ENCODE measurements at places on chromosomes 11 and 22.
A peak's percentile ranks its signal among the peaks of the same experiment; 100 is the strongest.

- DNase-seq, result no peak
Observed at GRCh38 chr11:94958121-94958696, 15.1 kb downstream of the CWC15 start.

DNA sequence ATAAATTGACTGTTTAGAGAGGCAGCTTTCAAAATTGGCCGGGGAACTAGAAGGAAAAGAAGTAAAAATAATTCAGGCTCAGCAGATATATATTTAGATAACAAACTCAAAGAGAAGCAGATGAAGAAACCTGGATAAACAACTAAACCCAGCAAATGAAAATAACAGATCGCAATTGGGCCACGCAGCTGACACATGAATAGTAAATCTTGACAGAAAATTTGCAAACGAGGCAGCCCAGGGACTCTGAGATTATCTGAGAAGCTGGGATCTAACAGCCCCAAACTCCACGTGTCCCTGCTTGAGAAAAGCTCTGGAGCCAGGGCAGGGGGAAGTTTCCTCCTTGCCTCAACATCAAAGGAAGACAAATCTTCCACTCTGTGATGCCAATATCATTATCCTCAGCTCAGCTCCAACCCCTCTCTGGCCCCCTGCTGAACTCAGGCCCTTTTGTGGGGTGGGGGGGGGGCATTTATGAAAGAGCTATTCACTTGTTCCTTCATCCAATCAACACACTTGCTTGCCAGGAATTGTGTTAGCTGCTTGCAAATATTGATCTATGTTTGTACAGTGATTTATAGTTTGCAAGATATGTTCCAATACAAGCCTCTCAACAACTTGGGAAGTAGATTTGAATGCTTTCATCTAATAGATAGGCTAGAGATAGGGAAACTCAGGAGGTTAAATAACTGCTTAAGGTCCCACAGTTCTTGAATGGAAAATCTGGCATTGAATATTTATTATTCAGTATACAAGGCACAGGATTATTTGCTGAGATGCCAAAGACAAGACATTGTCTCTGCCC, 72.5 kb upstream of the C11orf87 start:
- no peak for DNase-seq

DNA sequence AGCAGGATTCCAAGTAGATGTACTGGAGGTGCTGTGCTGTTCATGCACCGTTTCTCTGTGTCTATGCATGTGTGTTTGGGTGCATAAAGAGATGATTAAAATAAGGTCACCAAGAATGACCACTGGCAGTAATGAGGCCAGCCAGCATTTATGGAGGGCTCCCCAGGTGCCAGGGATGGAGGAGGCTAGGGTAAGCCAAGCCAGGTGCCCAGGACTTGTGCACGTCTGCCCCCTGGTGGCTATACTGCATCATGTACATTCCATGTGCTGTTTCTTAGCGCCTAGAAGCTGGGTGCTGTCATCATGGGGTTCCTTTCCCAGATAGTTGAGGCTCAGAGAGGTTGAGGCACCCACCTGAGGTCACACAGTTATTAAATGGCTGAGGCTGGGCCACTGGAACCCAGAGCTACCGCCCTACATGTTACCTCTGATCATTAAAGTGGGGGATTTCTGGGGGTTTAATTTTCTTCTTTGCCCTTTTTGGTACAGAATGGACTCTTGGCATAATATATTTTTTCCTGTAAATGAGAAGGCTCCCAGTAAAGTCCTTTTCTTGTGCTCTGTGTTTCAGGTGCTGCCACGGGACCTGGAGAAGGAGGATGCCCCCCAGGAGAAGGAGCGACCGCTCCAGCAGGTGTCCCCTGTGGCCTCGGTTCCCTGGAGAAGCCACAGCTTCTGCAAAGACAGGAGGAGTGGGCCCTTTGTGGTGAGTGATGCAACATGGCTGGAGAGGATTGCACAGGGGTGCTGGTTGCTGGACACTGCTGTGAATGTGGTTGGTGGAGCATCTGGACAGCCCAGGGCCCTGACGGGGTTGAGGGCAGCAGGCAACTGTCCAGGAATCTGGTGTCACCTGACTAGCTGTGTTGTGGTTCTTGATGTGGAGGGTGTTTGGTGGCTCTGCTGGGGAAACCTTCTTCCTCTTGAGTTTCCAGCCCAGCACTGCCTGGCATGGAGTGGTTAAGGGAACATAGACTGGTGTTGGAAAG, 96.4 kb downstream of the KIAA1671 start:
- peak; percentile 15 for DNase-seq

DNA sequence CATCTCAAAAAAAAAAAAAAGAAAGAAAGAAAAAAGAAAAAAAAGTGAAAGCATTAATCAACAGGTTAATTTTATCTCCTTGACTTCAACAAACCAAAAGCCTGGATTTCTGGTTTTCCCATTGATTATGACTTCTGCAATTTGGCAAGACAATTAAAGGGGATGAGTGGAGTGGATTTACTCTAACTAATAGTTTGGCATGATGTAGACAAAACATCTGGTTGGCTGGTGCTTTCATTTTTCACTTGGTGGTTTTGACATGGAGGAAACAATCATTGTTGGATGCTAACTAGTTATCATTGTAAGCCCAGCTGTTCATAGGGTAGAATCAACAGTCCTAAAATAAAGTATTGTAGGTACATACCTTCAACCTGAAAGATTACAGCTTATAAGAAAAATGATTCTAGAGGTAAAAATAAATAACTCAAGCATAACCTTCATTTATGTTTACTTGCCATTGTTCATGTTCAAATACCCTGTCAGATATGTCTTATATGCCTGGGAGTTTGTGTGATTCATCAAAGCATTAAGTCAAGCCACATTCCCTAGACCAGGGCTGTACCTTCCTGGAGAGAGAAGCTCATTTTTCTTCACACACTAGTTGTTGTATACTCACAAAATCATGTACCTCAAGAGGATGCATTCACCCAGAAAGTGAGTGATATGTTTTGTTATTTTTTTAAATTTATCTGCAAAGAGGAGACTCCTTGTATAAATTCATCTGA, 15.1 kb downstream of the FIBIN start:
- DNase-seq, result no peak

DNA sequence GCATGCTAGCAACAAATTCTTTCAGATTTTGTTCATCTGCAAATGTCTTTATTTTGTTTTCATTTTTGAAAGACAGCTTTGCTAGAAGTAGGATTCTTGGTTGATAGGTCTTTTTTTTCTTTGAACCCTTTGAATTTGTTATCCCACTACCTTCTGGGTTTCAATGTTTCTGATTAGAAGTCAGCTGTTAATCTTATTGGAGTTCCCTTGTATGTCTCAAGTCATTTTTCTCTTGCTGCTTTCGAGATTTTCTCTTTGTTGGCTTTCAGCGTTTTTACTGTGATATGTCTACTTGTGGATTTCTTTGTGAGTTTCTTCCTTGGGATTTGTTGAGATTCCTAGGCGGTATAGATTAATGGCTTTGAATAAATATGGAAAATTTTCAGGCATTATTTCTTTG, 27.2 kb upstream of the MS4A8 start:
- DNase-seq, result no peak

DNA sequence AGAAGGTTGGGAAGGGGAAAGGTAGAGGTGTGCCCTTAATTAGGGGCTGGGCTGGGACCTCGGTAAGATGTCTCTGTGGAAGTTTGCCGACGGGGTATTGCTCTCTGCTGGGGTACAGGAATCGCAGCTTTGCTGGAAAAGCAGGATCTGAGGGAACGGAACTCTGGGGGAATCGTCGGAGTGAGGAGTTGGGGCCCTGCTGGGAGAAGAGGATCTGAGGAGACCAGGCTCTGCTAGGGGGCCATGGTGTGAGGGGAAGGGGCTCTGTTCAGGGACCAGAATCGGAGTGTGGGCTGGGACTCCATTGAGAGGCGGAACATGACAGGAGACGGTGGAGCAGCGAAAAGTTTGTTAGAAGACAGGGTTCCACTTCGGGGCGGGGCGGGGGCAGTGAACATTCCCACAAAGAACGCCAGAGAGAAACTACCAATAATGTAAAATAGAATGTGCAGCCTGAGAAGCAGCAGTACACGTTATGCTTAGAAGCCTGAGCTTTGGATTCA, 456 bp downstream of the AAMDC start:
- no peak for DNase-seq

- no peak for DNase-seq
Observed at GRCh38 chr22:38350444-38351359, 33.5 kb upstream of the CSNK1E start.

GRCh38 chr22:22976033-22976922, 88.7 kb downstream of the IGLL5 start:
- no peak for DNase-seq

DNA sequence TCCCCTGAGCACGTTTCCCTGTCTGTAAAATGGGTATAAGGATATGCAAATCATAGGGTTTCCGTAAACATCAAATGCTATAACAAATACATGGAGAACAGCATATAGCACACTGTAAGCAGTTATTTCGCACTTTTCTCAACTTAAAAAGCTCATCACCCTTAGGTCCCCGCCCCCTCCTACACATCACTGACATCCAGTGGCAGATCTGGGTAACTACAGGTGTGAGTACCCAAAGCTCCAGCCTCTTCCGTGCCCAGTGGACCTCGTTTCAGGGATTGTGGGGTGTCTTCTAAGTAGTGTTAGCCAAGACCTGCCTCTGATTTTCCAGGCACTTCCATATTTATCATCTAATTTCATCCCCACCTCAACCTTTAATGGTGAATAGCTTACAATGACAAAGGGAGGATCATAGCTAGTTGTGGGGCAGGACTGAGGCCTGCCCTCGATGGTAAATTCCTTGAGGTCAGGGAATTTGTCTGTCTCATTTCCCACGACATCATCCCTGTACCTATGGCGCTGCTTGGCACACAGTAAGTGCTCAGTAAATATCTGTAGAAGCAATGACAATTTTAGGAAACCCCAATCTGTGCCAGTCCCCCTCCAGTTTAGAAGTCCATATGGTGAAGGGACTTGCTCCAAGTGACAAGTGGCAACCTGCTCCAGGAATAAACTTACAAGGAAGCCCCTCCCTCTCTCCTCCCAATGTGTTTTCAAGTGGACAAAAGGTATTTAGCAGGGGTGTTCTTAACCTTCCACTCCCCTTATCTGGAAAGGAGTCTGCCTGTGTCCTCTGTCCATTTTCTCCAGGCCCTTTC, 340.5 kb downstream of the TENM4 start:
- no peak for DNase-seq

DNA sequence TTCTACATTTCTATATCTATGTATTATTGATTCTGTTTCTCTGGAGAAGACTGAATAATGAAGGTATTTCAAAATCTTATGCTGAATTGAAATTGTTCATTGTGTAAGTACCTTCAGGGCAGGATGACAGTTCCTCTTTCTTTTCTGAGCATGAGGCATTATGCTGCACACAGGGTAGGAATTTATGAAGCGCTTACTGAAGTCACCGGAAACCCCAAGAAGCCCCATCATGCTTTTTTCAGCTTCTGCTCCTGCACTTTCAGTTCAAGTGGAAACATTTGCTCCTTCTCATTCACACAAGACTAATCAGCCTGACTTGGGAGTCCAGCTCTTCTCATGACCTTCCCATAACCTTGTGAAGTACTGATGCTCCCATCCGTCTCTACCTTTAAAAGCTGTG, 314.7 kb upstream of the SORL1-AS1 start:
- DNase-seq, result no peak

GRCh38 chr22:36337365-36338130, 50.2 kb downstream of the MYH9 start:
- DNase-seq, result no peak

GRCh38 chr11:70601861-70602538, 203.7 kb downstream of the CTTN start:
- DNase-seq, result no peak

GRCh38 chr11:70836071-70836470, 416.3 kb downstream of the SHANK2 start:
- DNase-seq, result no peak

DNA sequence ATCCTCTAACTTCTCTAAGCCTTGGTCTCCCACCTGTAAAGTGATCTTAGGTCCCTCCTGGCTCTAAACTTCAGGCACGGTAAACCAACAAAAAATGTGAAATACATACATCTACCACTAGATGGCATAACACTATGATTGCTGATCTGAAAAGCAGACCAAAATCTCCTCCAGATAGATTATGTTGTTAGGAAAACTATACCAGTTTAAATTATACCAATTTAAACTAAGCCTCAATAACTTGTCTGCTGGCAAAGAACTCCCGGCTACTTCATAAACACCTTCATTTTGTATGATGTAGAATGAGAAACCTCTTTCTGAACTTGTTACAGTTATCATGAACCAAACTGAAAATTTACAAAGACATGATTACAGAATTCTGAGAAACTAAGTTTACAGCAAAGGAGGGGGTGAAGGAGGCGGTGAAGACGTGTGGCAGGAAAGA, 85.9 kb downstream of the SBF2 start:
- DNase-seq, result peak; percentile 44

GRCh38 chr11:109806205-109806604, 287.0 kb upstream of the ZC3H12C start:
- no peak for DNase-seq

DNA sequence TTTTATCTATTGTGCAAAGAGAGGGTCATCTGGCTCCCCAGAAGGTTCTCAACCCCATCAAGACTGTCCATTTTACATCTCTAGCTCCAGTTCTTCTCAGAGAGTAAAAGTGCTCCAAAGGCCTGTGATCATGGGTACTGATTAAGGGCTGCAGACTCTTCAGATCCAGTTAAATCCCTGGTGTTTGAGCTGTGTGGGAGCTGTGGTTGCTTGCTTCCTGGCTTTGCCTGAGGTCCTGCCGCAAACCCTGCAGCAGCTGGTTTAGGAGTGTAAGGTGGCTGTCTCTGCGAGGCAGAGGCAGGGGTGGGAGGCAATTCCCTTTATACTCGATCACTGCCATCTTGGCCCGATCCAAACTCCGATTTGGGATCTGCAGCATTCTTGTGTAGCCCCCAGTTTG, 1.2 kb downstream of the MRPL17 start:
- no peak for DNase-seq

- no peak for DNase-seq
Observed at GRCh38 chr11:111445586-111445985, 66.5 kb upstream of the POU2AF1 start.

GRCh38 chr11:32137869-32138268, 47.0 kb downstream of the RCN1 start:
- DNase-seq, result no peak

DNA sequence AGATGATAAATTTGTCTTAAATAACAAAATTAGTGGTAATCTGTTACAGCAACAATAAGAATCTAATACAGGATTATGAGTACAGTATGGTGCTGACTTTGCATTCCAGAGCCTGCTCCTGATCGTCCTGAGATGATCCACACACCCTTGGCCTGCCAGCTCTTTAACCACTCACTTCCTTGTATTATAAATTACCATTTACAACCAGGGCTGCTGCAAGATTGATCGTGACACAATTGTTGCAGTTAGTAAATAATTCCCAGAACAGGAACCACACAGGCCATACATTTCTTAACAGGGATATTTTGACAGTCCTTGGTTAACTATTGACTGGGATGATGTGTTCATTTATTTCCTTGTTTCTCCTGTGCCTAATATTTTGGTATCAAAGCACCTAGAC, 3.8 kb upstream of the CBLIF start:
- DNase-seq, result no peak

- no peak for DNase-seq
Observed at GRCh38 chr22:19877626-19878339, 23.1 kb upstream of the GNB1L start.

- DNase-seq, result no peak
Observed at GRCh38 chr11:5420993-5421392, 918 bp upstream of the OR51Q1 start.
